ENCODE measurements at places on chromosomes 16 and 17. TPM values are rescaled to one million over a fixed set of nuclear protein-coding genes. Genes with fewer than 3 reads are reported as not detected.

STH gene
- not detected for total RNA-seq

HOXB5 gene
- 0.54 TPM for total RNA-seq

KRTAP4-4 gene
- total RNA-seq: not detected

PRSS53 gene
- total RNA-seq: 1.2 TPM

TMEM238L gene
- total RNA-seq: not detected

CCT6B gene
- total RNA-seq: 0.84 TPM

CNOT1 gene
- 78.2 TPM for total RNA-seq

All from mammary microvascular endothelial cell (primary cell).